Aorta (tissue), 5 donors: ENCODE measurements at places on chromosomes 13 and 19. TPM values are rescaled to one million over a fixed set of nuclear protein-coding genes. Genes with fewer than 3 reads are reported as not detected.

Gene OR10H1
- not detected for polyA plus RNA-seq

DNA sequence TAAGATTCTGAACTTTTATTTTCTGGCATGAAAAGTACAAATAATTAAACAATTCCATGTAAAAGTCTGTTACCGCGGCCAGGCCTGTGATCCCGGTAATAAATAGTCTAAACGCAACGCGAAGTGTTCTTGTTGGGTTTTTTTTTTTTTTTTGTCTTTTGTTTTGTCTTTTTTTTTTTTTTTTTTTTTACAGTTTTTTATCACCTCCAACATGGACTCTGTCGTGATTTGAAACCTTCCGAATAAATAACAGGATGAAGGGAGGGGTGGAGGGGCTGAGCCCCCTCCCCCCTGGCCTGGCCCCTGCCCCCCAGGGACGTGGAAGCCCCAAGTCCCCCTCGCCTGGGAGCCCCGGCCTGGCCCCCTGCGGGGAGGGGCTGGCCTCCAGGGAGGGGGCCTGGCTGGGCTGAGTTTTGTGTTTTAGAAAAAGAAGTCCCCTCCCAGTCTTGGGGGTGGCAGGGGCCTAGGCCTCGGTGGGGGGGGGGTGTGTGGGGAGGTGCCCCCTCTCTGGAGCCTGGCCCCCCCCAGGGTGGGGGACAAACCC, 16.0 kb downstream of the PRKCSH start:
- DNase-seq = no peak
- no peak overlapping the region for H3K27ac ChIP-seq
- no peak overlapping the region for H3K4me3 ChIP-seq
- no peaks in the 10 kb centered on the region for H3K4me1 ChIP-seq
- H3K36me3 ChIP-seq = peaks cover 2% of the 10 kb centered on the region

DNA sequence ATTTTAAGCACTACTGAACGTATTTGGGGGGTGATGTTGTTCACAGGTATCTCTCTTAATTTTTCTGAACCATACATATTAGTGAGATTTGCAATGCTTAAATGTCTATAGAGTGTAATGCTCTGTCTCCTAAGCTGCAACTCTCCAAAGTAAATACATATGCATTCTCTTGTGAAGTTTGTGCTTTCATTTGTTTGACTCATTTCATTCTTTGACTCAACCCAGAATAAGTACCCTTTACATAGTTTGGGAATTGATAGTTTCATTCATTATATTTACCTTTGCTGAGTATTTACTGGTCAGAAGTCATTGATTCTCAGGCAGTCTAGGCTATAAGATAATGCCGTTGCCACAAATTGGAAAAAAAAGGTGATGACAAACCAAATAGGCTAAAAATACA, 406.9 kb downstream of the FGF9 start:
- DNase-seq = no peak
- no peaks in the 10 kb centered on the region for H3K4me1 ChIP-seq
- no peaks in the 10 kb centered on the region for H3K27me3 ChIP-seq
- no peaks in the 10 kb centered on the region for H3K36me3 ChIP-seq
- no peak overlapping the region for H3K4me3 ChIP-seq

GRCh38 chr13:23578411-23579071, 8.3 kb downstream of the TNFRSF19 start:
- peak overlapping the region; percentile 55 for H3K4me3 ChIP-seq
- no peaks in the 10 kb centered on the region for H3K4me1 ChIP-seq
- no peaks in the 10 kb centered on the region for H3K36me3 ChIP-seq

DNA sequence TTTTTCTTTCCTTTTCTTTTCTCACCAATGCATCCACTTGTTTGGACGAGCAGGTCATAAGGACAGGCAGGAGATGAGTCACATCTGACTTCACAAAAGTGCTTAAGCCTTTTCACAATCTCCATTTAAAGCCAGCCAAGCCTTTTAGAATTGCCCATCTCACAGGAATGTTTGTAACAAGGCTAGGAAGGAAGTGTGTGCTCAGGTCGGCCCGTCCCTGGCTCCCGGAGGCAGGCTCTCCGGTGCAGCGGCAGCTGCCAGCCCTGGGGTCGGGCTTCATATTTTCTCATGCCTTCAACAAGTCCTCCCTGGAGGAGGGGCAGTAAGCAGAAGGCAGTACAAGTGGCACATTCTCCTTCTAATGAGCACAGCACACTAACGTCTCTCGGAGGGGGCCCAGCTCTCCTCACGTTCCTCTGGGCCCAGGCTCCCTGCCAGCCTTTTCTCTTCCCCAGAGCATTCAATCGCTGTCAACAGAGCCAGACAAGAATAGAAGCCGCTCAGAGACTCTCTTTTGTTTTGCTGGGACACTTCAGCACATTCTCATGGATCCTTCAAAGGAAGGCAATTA, 180.5 kb downstream of the COL4A1 start:
- H3K36me3 ChIP-seq = no peaks in the 10 kb centered on the region
- peak; percentile 74 for DNase-seq
- H3K27me3 ChIP-seq = no peaks in the 10 kb centered on the region
- peak overlapping the region; percentile 71 for H3K27ac ChIP-seq
- peaks cover 3% of the 10 kb centered on the region for H3K4me1 ChIP-seq

GRCh38 chr19:38706792-38707511, 37.3 kb downstream of the CAPN12 start:
- H3K27ac ChIP-seq = peak overlapping the region; percentile 78
- H3K4me3 ChIP-seq = no peak overlapping the region
- DNase-seq = no peak
- H3K4me1 ChIP-seq = no peaks in the 10 kb centered on the region

Gene BST2
- 171 TPM for polyA plus RNA-seq

- no peak overlapping the region for H3K27ac ChIP-seq
- H3K36me3 ChIP-seq = no peaks in the 10 kb centered on the region
- DNase-seq = no peak
- H3K27me3 ChIP-seq = no peaks in the 10 kb centered on the region
- no peak overlapping the region for H3K4me3 ChIP-seq
These were observed 403.6 kb downstream of the SPRY2 start for GRCh38 chr13:79937311-79937710.

Gene ZNF30
- polyA plus RNA-seq = 10.9 TPM

Gene GPR18
- not detected for polyA plus RNA-seq

DNA sequence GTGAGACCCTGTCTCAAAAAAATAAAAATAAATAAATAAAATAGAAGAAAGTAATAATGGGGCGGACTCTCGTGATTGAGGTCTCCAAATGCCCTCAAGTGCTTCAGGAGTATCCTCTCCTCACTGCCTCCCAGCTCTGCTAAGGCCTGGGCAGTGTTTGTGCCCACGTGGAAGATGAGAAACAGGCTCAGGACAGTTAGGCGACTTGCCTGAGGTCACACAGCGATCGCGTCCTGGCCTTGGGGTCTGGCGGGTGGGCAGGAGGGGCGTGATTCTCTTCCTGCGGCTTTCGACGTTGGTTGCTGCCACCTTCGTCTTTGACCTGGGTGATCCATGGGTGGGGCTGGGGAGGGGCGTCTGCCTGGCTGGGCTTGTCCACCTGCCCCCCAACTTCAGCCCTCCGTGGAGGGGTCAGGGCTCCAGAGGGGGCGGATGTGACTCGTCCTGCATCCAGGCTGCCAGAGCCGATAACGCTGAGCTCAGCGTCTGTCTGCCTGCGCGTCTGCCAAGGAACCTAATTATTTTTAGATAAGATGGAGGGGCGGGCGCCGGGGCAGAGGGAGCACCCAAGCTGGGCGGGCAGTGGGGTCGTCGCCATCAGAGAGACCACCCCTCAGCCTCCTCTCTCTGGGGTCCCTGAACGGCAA, 56.9 kb downstream of the NFIC start:
- no peaks in the 10 kb centered on the region for H3K4me1 ChIP-seq
- no peaks in the 10 kb centered on the region for H3K27me3 ChIP-seq
- DNase-seq = peak; percentile 73

- H3K4me3 ChIP-seq = no peak overlapping the region
- no peak for DNase-seq
- no peaks in the 10 kb centered on the region for H3K36me3 ChIP-seq
- no peak overlapping the region for H3K27ac ChIP-seq
These were observed 37.7 kb downstream of the GPR42 start for GRCh38 chr19:35408284-35409171.

DNA sequence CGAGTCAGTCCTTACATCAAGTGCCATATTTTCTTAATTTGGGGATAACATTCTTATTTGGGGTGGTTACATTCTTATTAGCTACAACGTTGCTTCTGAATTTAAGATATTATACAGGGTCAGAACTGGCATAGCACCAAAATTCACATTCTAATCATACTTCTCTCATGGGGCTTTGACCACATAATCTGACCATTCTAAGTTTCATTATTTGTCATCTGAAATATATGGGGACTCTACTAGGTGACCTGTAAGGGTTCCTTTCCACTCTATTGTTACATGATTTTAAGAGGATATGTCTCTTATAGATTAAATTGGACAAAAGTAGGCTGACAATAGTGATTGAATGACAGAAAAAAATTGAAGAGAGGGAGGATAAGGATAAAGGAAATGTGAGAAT, 536.5 kb downstream of the KCTD12 start:
- H3K27me3 ChIP-seq = no peaks in the 10 kb centered on the region
- DNase-seq = no peak
- H3K4me3 ChIP-seq = no peak overlapping the region
- no peaks in the 10 kb centered on the region for H3K36me3 ChIP-seq

DNA sequence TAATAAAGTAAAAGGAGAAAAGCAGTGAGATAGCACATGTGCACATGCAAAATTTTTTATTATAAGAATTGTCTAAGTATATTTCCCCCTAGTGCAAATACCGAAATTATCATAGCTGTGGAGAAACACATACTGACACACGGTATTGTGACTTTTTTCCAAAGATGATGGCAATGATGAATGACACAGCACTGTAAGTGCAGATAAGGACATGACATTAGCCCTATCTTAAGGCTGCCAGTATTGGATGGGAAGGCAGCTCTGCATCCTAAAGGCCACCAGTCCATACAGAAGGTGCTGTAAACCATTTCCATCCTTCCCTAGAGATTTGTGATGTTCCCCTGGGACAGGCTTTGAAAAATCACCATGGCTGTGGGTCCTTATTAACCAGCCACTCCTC, 11.5 kb upstream of the MICU2 start:
- no peaks in the 10 kb centered on the region for H3K4me1 ChIP-seq
- H3K36me3 ChIP-seq = no peaks in the 10 kb centered on the region
- H3K27ac ChIP-seq = no peak overlapping the region
- no peaks in the 10 kb centered on the region for H3K27me3 ChIP-seq
- H3K4me3 ChIP-seq = no peak overlapping the region

DNA sequence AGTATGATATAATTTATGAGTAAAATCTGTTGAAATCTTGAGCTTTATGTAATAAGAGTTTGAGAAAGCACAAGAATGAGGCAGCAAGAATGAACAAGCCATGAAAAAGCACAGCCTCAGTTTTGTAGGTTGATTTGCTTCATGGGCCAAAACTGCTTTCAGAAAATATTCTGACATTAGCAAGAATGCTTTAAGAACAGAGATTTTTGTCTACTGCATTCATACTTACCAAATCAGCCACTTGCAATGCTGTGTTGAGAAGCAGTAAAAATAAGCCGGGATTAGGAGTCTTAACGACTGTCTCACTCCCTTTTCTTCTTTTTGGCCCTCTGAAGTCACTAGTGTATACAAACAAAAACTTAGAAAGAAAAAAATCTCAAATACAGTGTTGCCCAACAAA, 114.5 kb downstream of the POSTN start:
- DNase-seq = no peak
- H3K36me3 ChIP-seq = no peaks in the 10 kb centered on the region
- no peak overlapping the region for H3K4me3 ChIP-seq
- H3K27ac ChIP-seq = no peak overlapping the region
- H3K4me1 ChIP-seq = no peaks in the 10 kb centered on the region

Gene COL4A2
- polyA plus RNA-seq = 670 TPM

DNA sequence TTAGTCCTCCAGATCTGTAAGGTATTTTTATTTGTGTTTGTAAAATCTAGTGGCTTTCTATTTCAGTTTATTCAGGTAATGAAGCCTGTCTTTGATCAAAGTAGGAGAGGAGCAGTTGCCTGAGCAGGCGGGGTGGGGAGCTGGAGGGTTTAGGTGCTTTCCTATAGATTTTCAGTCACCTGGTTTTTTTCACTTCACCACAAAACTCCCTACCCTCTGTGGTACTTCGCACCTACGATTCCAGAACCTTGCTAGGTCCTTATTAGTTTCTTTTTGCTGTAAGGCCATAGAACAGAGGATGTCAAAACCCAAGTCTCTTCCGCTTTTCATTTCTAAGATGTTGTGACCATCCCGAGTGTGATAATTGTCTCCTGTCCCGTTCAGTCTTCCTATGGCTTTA, 26.6 kb downstream of the SLAIN1 start:
- H3K27me3 ChIP-seq = no peaks in the 10 kb centered on the region
- peaks cover 9% of the 10 kb centered on the region for H3K36me3 ChIP-seq
- H3K4me1 ChIP-seq = peaks cover 3% of the 10 kb centered on the region
- no peak overlapping the region for H3K27ac ChIP-seq

Gene CNMD
- not detected for polyA plus RNA-seq

GRCh38 chr19:7238051-7238450, 56.2 kb downstream of the INSR start:
- no peaks in the 10 kb centered on the region for H3K27me3 ChIP-seq
- H3K4me1 ChIP-seq = peaks cover 3% of the 10 kb centered on the region
- H3K4me3 ChIP-seq = no peak overlapping the region
- DNase-seq = no peak
- H3K36me3 ChIP-seq = no peaks in the 10 kb centered on the region

DNA sequence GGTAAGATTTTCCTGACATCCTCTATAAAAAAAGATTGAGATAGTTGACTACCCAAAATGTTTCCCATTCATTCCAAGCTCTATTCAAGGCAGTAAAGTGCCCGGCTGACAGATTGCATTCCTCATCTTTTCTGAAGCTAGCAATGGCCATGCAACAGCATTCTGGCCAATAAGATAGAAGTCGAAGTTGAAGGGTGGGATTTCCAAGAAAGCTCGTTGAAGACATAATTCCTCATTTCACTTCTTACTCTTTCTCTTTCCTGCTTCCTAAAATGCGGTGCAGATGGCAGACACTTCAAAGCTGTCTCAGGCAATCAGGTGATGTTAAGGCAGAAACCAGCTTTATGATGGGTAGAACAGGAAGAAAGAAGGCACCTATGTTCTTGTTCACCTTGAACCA, 13.4 kb upstream of the ALOX5AP start:
- H3K4me1 ChIP-seq = no peaks in the 10 kb centered on the region
- no peak overlapping the region for H3K4me3 ChIP-seq
- no peaks in the 10 kb centered on the region for H3K27me3 ChIP-seq
- H3K36me3 ChIP-seq = no peaks in the 10 kb centered on the region

GRCh38 chr19:50952910-50953309, at the start of gene KLK5:
Gene KLK5, minus strand, starts transcription at chr19:50953038. Its CDS starts 381 bp downstream, at chr19:50952657.
- H3K4me3 ChIP-seq = no peak within 1 kb of the TSS
- no peaks in the 10 kb centered on the region for H3K27me3 ChIP-seq

Gene SOX21
- not detected for polyA plus RNA-seq

GRCh38 chr13:30805603-30806011, 70.3 kb downstream of the ALOX5AP start:
- H3K4me1 ChIP-seq = no peaks in the 10 kb centered on the region
- no peaks in the 10 kb centered on the region for H3K36me3 ChIP-seq
- no peak overlapping the region for H3K27ac ChIP-seq
- no peak for DNase-seq
- H3K27me3 ChIP-seq = no peaks in the 10 kb centered on the region
